Central memory CD4-positive, alpha-beta T cell (primary cell): ENCODE measurements at places on chromosomes 7 and 10.
A peak's percentile ranks its signal among the peaks of the same experiment; 100 is the strongest.

DNA sequence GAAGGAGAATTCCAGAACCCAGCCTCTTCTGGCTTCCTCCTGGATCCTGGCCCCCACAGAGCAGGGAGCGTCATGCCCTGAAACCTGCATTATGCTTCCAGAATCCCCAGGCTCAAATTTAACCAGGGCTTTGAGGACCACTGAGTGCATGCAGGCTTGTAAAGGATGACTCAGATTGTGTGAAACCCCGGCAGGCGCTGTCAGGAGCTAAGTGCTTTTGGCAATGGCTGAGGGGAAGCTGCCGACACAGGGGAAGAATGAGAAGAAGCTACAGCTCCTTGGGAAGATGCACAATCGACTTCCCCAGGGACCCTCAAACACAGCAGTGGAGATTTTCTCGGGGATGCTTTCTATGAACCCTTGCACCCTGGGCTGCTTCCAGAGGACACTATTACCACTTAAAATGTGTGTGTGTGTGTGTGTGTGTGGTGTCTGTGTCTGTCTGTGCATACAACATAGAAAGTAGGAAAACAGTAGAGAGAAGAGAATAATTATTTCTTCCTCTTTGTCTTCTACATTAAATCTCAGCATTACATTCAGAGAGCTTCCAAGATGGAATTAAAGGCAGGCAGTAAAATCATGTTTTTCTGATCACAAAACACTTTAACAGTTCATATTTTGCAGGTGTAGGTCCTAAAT, 183.5 kb upstream of the INHBA start:
- no peak for DNase-seq

GRCh38 chr7:14233868-14234369, 244.5 kb upstream of the ETV1 start:
- DNase-seq = no peak

GRCh38 chr10:132858121-132859081, 72.5 kb upstream of the NKX6-2 start:
- DNase-seq = no peak

DNA sequence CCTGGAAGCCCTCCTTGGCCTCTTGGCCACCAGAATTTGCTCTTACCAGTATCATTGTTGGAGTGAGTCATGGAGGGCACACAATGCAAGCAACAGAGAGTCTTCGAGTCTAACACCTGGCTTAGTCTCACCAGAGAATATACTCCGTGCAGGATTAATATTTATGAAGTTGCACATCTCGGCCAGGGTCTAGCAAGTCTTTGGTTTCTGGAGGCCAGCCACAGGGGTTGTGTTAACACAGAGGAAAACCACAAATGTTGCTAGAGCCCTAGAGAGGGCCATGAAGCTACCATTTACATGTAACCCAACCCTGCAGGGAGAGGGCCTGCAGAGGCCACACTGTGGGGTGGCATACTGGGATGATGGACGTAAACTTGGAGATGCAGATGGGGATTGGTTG, 71.8 kb downstream of the MTPN start:
- DNase-seq = no peak

DNA sequence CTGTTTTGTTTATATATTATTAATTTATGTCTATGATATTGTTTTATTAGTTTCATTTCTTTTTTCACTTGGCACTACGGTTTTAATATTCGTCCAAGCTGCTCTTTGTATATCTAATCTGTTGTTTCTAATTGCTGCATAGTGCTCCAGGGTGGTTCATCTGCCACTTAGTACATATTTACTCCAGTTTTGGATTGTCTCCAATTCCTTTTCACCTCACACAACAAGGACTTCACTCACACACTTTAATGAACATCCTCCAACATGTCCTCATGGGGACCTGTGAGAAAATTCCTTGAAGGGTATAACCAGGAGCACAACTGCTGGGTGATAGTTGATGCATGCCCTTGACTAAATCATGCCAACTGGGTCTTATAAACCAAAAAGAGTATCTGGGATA, 14.1 kb upstream of the NOC3L start:
- no peak for DNase-seq

- no peak for DNase-seq
Observed at GRCh38 chr10:116104210-116104932, 168.6 kb downstream of the GFRA1 start.

DNA sequence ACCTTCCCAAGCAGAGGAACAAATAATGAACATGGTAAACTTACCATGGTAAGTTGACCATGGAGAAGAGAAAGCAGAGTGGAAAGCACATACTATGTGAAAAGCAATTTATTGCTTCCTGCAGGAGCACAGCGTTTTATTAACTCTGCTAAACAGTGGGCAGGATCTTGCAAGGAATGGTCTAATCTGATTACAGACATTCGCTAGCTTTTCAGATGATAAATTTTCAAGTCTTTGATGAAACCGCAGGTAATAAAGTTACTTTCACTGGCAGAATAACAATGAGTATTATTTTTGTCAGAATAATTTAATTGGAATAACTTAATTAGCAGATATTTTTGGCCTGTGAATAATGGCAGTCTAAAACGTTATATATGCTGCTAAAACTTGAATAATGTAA, 89.6 kb upstream of the HGF start:
- no peak for DNase-seq

DNA sequence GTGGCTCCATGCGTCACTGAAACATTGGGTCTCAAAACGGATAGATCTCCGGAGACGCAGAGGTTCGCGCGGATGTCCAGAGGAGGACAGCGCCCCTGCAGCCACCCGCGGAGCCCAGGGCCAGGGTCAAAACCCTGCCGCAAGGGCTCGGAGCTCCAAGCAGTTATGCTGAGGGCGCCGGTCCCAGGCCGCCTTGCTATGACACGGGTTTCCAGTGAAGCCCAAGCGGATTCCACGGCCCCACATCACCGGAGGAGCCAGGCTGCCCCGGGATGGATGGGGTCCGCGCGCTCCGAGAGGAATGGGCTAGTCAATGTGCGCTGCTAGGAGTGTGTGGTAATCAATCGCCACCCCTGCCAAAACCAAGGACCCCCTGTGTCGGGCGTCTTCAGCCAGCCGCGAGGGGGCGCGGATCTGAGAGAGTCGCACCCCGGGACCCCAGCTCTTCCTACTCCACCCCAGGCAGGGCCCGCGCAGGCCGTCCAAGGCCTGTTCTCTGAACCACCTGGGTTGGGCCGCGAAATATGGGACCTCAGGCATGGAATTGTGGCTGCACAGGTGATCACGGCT, 5.6 kb upstream of the EMX2 start:
- DNase-seq = no peak

DNA sequence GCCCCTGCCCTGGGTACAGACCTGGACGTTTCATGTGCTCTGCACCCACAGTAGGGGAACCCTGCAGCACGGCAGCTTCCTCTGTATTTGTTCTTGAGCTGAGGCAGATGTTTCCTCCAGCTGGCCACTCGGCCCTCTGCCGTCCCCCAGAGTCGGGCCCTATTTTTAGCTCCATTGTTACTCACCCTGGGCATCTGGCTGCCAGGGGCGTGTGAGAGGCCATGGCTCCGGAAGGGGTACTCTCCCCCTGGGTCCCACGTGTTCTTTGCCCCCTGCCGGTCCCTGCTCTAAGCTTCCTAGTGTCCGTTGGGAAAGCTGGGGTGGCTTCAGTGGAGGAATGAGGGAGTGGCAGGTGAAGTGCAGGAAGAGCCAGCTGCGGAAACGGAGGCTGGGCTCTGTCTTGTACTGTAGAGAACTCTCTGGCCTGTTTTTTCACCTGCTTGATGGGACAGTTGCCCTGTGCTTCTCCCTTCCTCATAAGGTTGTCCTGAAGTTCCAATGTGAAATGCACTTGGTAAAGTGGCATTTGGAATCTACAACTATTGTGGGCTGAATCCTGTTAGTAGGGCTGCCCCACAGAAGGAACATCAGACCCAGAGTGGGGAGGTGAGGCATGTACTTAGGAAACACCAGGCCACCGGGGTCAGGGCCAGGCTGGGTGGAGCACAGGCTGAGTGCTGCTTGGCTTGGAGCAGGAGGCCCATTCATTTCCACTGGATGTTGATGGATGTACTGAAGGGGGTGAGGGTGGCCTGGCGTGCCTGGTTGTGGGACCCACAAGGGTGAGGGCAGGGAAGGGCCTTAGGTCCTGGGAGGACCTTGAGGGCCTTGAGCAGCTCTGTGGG, 30.6 kb downstream of the PALD1 start:
- no peak for DNase-seq

DNA sequence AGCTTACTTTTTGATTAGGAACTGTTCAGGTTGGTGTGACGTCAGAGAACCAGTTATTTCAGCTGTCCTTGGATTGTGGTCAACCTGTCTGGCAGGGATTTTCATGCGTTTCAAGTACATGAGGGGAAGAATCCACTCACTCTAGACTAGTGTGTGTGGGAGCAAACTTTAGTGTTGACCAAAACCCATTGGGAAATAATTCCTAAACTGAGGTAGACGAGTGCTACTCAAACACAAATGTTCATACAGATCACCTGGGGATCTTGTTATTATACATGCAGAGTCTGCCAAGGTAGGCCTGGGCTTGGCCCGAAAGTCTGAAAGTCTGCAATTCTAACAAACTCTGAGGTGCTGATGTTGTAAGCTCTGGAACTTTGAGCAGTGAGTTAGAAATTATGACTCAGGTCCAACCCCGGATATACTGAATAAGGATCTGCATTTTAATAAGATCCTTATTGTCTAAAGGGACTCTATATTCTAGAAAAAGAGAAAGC, 111.1 kb upstream of the CREB5 start:
- DNase-seq = no peak

GRCh38 chr7:139341776-139342226, 664 bp downstream of the FMC1 start:
- DNase-seq = peak; percentile 6

GRCh38 chr10:48496831-48497779, 107.8 kb downstream of the ARHGAP22 start:
- no peak for DNase-seq

DNA sequence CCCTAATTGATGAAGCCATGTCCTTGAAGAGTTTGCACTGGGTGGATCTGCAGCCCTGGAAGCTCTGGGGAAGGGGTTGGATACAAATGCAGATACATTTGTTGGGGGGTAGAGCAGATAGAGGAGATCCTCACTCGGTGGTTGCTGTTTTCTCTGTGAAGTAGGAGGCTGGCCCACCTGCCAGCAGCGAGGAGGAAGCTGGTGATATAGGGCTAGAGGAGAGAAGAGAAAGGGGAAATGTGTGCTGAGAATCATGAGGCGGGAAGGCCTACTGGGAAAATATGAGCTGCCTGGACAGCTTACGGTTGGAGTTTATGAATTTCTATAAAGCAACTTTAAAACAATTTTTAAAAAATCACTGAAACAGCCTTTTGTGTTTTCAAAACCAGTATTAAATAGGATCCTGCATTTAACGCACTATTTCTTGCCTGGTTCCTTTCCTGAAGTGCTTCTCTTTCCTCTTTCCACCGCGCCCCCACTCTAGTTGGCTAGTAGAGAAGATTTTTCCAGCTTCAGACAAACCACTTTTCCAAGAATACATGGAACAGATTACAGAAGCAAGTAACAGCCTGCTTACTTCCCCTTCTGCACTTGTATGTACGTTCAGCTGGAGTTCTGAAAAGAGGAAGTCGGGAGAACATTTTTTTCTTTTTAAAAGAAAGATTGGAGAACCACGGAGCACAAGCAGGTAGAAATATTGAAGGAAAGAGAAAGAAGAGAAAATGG, 100.6 kb upstream of the GLCCI1 start:
- no peak for DNase-seq

DNA sequence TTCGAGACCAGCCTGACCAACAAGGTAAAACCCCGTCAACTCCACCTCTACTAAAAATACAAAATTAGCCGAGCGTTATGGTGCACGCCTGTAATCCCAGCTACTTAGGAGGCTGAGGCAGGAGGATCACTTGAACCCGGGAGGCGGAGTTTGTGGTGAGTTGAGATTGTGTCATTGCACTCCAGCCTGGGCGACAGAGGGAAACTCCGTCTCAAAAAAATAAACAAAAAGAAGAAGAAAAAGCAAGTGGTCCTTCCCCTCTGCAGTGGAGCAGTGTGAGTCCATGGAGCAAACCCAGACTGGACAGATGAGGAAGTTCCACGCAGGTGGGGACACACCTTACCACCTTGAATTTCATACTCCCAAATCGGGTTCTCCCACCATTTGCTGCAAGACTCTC, 13.1 kb upstream of the SERPINE1 start:
- no peak for DNase-seq

DNA sequence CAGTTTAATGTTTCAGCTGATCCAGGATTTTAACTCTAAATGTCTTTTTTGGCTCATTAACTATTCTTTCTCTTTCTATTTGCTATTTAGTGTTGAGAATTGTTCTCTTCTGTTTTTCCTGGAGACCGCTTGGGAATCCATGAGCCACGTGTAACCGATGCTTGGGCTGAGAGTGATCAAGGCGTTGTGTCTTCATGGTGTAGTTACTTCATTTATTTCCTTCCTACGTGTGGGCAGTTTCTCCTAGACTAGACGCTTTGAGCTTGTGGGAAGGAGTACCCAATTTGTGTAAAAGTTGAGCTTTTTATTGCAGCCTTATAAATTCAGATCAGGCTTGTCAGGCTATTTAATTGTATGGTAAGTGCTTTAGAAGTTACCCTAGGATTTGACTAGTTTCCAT, 2.9 kb downstream of the EIF3B start:
- no peak for DNase-seq

DNA sequence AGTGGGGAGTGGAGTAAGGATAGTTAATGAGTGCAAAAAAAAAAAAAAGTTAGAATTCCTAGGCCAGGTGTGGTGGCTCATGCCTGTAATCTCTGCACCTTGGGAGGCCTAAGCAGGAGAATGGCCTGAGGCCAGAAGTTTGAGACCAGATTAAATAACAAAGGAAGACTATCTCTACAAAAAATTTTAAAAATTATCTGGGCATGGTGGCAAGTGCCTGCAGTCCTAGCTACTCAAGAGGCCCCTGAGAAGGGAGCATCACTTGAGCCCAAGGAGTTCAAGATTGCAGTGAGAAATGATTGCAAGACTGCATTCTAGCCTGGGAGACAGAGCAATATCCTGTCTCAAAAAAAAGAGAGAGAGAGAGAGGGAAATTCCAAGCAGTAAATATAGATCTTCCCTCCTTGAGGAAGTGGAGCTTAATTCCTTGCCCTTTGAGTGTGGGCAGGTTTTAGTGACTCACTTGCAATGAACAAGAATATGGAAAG, 19.5 kb upstream of the CSTF2T start:
- DNase-seq = no peak

DNA sequence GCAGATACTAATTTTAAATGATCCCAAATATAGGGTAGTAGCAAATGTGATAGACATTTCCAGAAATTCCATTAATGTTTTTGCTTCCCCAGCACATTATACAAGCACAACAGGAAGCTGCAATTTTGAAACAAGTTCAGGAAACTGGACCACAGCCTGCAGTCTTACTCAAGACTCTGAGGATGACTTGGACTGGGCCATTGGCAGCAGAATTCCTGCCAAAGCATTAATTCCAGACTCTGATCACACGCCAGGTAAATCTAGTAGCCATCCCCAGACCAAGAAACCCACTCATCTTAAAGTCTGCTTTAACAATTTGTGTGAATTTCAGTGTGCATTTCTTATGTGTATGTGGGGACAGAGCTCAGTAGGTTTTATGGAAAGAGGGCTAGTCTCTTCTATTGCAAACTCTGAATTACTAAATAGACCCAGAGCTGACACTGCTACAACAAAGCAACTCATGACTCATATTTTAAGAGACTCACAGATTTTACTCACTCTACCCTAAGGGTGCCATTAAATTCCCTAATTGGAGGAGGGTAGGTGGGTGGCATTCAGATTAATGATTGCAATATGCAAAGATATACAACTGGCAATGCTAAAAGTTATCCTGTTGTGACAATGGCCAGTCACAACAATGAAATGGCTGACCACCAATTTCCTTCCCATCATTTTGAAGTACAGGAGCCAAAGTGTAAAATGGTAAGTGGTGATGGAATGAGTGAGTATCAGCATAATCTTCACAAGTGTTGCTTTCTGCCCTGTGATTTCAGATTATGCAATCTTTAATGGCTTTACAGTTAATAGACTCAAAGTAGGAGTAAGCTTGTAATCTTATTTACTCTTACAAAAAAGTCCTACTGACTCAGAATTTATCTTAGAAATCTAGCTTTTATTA, 317.6 kb upstream of the PLXDC2 start:
- no peak for DNase-seq
